Amygdala (tissue), 56 donors: ENCODE measurements at places on chromosomes 1 and 21.

- DNase-seq, result no peak
These were observed 7.0 kb downstream of the TCEA3 start for GRCh38 chr1:23417570-23417969.

DNA sequence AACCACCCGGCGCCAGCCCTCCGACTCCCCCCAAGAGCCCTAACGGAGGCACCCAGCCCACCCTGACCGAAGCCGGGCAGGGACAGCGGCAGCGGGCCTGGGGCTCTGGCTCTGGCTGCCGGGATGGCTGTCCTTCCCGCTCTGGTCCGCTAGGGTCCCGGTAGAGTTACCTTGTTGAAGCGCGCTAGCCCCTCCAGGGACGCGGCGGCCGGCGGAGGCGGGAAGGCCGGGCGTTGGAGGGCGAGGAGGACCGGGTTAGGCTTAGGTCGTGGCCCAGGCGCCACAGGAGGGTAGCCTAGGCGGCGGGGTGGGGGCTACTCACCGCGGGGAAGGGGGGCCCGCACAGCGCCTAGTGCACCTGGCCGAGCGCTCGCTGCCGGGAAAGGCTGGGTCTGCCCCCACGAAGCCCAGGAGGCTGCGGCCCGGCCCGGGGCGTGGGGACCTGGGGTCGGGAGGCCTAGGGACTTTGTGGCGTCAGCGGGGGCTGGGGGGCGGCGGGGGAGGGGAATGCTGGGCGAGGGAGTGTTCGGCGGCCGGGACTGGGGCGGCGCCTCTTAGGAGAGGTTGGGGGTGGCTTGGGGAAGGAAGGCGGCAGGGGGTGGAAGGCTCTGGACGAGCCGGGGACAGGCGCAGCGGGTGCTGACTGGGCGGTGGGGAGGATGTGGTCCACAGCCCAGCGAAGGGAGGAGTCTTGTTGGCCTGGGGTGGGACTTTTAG lies at the start of gene TRIM17:
Gene TRIM17 (minus strand): TSS at position 645 of the 717 bp plus-strand sequence. CDS start 1,789 bp downstream, outside the sequence.
- no peak for DNase-seq

DNA sequence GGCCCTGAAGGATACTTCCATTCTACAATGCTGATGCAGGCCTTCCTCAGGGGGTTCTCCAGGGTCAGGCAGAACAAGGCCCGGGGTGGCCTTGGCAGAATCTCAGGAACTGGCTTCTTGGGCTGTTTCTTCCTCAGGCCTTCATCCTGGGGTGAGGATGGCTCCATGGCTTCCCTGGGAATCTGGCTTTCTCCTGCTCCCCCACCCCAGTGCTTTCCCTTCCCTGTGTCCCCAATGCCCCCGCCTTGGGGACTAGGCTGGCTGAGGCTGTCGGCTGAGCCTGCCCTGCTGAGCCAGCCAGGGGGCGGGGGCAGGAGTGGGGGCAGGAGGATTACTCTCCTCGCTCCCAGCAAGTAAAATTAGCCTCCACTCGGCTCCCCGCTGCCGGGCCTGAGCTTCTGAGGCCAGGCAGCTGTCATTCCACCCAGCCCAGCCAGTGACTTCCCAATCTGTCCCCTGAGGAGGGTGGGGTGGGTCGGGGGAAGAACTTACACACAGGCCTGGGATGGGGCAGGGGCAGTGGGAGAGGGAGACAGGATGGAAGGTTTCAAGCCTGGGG lies at the start of gene CACNA1S:
Gene CACNA1S (minus strand): TSS at position 254 of the 559 bp plus-strand sequence. CDS start 87 bp downstream, at position 167.
- DNase-seq, result no peak

- DNase-seq, result no peak
These were observed 1.7 kb downstream of the IGFN1 start for GRCh38 chr1:201192261-201192788.

GRCh38 chr1:32393832-32394140 lies 455 bp downstream of the BSDC1 start:
- DNase-seq, result peak; percentile 33

DNA sequence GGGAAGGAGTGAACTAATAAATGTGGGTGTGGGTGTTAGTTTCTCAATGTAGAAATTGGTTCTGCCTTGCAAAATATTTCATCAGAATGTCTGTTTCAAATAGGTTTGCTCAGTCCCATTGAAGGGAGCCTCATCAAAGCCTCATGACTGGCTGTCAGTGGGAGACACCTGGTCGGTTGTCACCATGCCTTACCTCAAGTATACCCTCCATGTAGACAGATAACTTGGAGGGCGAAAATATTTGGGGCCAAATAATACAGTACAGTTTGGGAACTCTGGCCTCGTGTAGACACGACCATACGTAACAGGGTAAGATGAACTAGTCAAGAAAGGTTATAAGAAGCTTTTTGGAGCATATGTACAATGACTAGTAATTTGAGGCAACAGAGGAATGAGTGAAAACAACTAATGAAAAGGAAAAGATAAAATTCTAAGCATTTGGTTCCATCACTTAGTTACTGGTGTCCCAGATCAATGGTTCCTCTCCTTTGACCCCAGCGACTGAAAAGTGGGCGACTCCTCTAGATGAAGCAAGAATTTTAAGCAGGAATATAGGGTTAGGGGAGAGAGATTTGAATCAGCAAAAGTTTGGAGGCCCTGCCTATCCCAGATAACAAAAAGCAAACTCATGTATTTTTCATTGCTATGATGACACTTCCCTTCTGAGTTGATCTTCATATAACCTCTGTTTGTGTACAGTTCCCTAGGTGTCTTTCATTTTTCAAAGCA lies 163.9 kb downstream of the LRRC40 start:
- no peak for DNase-seq

DNA sequence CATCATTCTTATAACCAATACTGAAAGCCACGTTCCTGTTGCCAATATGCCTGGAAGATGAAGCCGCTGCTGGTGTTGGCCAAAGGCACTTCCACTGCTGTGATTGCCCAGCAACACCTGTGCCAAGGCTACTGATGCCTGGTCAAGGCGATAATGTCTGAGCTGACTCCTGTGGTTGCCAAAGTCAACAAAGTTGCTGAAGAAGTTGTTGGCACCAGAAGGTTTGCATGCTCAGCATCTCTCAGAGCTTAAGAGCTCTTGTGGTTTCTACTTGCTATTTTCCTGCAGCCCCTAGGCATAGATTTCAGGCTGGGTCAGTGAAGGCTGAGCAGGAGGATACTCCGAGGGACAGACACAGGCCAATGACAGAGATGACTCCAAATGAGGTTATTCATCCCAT lies 63.4 kb upstream of the RAB3GAP2 start:
- DNase-seq, result no peak

- DNase-seq, result no peak
These were observed 5.6 kb upstream of the LACTBL1 start for GRCh38 chr1:22978299-22978698.

- DNase-seq, result no peak
These were observed 79.2 kb upstream of the RALGPS2 start for GRCh38 chr1:178645808-178646200.

DNA sequence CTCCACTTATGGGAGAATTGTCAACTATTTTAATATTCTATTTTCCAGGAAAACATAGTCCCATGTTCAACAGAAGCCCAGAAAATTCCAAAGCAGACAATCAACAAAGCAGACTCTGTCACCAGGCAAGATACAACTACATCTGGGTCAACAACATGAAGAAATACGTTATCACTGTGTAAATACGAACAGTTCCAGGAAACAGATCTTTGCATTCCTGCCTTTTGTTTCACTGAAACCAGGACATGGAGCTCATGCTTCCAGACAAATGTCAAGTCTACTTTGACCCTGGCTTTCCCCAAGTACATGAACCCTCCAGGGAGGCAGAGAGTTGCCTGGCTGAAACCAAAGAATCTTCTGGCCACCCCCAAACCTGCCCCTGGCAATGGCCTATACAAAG lies 106.7 kb downstream of the SETD4 start:
- DNase-seq, result no peak

DNA sequence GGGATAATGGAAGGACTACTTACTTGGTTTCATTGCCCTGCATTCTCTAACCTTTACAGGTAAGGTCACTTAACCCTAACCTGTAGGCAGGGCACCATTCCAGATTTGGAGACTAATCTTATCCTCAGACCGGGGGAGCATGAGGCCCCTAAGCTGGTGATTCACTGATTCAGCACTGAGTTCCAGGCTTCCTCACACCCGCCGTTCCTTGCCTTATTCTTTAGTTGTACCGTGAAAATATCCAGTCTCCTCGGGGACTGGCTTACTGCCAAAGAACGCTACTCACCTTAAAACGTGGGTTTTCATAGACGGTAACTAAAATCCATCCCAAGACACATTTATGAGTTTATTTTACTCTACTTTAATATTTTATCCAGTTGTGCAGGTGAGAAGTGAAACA lies 44.3 kb upstream of the COL24A1 start:
- no peak for DNase-seq

- no peak for DNase-seq
These were observed 351 bp downstream of the MIXL1 start for GRCh38 chr1:226223786-226224244.

DNA sequence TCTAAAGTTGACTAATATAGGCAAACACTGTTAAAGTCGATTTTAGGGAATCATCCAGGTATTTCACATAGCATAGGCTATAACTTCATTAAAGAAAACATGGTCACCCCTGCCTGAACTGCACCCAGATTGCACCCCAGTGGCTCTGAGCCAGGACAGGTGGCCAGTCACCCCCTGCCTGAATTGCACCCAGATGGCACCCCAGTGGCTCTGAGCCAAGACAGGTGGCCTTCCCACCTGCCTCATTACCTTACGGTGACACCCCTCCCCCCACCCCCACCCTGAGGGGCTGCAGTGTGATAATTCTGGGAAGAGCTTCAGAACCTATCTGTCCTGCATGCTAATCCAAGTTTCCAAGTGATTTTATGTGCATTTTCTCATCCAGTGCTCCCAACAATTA lies 78.9 kb downstream of the DSCAM start:
- no peak for DNase-seq

- no peak for DNase-seq
These were observed 3.6 kb downstream of the B4GALT3 start for GRCh38 chr1:161173711-161174110.

DNA sequence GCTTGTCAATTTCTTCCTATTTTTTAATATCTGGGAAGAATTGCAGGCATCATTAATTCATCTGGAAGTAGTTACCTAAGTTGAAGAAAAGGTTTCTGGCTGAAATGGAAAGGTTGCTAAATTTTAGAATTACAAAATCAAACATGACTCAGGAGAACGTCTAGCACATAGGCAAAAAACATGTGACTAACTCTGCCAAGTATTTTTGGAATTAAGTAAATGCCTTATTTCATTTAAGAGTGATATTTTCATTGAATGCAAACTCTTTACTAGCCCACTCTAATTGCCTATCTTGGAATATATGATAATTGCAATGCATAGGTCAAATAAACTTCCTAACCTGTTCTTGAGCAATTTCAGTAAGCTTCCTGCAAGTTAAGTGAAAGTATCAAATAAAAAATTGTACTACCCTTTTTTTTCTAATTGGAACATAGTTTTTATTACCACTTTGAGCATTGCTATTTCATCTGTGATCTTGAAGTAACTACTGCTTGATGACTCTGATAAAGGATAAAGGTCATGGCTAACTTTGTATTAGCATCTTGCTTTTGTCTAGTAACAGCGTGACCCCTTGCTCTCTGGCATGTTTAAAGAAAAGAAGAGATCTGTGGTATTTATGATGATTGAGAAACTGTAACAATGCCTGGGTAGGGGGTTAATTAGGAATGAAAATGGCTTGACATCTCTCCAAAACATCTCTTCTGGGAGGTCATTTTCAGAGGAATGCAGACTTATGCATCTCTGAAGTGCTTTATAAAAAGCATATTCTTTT lies 208.3 kb upstream of the NCAM2 start:
- DNase-seq, result no peak
